ENCODE measurements at places on chromosomes 6 and 20. TPM values are rescaled to one million over a fixed set of nuclear protein-coding genes. Genes with fewer than 3 reads are reported as not detected.

The WFDC11 gene
- not detected for total RNA-seq

The SRC gene
- 21.2 TPM for total RNA-seq

The GSTA2 gene
- total RNA-seq: 2.0 TPM

The VIP gene
- 0.33 TPM for total RNA-seq

DNA sequence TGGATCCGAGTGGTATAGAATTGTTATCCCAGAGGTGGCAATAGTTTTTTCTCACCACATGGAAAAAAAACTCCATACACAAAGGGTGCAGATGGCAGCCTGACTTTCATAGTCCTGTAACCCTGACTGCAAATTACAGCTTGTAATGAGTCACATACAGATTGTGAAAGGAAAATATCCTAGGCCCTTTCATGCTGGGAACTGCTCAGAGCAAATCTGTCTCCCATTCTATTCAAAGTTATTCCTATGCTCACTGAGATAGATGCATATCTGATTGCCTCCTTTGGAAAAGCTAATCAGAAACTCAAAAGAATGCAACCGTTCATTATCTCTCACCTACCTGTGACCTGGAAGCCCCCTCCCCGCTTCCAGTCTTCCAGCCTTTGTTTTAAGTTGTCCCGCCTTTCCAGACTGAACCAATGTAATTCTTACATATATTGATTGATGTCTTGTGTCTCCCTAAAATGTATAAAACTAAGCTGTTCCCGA is 108.7 kb upstream of the MAP3K4 start:
- no peak for DNase-seq

GRCh38 chr6:76790881-76791280 is 672.4 kb downstream of the HTR1B start:
- DNase-seq: no peak

GRCh38 chr6:140857739-140858380 is 1274.9 kb upstream of the GJE1 start:
- no peak for DNase-seq

- DNase-seq: no peak
Measured at GRCh38 chr6:7636151-7636550, 46.2 kb downstream of the SNRNP48 start.

DNA sequence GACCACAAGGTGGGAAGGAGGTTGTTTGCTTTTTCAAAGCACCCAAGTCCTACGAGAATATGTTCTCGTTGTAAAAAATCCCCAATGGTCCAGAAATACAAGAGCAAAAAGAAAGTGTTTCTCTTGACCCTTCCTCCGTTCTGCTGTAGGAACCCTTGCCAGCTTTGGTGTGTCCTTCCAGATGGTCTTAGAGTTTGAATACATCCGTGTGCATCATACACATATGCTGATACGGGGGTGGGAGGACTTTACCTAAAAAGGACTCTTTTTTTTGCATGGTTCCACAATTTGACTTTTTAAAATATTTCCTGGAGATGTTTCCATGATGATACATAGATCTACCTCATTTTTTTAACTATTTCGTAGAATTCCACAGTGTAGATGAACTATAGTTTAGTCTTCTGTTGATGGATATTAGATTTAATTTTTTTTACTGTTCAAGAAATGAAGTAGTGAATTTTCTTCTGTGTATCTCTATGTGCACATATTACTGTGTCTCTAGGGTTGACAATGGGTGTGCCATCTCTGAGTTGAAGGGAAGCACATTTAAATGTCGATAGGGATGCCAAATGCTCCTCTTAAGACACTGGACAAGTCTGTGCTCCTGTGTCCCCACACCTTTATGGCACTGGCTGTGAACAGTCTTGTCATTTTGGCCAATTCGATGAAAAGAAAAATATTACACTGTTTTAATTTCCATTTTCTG is 182.1 kb upstream of the SNX9 start:
- no peak for DNase-seq

DNA sequence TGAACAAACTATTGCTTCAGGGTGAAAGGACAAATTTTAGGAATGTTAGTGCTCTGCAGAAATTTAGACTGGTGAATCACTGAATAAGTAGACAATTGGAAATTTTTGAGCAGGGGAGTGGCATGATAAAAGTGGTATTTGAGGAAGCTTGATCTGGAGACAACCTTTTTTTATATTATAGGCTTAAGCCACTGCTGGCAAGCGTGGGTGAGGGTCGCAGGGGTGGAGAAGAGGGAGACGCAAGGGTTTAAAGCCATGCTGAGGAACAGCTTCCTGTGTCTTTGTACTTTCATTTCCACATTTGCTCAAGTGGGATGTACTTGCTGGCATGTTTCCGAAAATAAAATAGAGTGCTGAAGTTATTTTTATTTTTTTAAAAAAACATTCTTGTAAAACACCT is 23.7 kb downstream of the NCOA7 start:
- no peak for DNase-seq
